ENCODE measurements at places on chromosomes 1 and 21.

DNA sequence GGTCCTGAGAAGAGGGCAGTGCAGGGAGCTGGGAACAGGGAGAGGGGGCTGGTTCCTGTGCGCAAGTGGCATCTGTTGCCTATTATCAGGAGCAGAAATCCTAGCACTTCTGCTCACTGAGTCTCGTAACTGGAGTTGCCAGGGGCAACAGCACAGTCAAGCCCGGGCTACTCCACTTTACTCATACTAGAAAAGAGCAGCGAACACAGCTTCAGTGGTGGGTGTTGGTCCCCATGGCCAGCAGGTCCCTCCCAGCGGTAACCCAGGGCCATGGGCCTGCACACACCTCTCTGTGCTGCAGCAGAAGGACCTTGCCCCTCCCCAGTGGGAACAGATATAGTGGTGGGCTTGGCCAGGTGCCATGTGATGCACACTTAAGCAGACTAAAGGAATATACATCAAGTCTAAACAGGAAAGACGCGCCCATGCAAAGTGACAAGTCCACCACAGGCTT is 8.5 kb downstream of the PYCR2 start:
- no peak for DNase-seq

DNA sequence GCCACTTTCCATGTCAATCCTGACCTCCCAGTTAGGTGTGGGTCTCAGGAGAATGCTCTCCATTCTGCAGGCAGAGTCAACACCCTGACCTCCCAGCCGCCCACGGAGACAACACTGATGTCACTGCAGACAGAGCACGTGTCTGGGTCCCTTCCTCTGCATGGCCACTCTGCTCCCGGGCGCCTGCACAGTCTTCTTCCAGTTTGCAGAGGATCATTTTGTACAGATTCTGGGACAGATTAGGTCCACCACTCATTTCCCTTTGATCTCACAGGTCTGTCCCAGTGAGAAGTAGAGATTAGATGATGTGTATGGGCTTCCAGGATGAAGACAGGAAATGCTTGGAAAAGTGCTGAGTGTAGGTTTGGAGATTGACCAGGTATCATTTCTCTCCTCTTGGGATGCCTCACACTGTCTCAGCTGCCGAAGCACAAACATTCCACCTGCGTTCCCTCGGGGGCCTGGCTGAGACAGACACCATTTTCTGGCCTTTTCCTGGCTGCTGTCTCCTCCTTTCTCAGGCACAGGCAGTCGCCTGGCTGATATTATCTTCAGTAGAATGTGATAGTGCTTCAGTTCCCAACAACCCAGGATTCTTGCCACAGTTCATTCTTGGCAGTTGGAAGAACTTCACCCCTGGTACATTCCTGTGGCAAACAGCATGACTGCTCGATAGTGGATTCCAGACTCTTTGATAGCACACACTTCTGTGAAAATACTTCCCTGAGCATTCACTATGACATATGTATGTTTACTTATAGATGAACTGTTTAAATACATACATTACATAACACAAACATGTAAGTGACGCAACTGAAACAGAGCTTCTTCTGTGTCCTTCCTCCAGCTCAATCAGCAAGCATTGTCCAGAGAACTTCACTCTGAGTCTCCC is 7.9 kb downstream of the MYBPHL start:
- no peak for DNase-seq

- DNase-seq: no peak
Observed at GRCh38 chr21:35850542-35851103, 209.7 kb downstream of the SETD4 start.

DNA sequence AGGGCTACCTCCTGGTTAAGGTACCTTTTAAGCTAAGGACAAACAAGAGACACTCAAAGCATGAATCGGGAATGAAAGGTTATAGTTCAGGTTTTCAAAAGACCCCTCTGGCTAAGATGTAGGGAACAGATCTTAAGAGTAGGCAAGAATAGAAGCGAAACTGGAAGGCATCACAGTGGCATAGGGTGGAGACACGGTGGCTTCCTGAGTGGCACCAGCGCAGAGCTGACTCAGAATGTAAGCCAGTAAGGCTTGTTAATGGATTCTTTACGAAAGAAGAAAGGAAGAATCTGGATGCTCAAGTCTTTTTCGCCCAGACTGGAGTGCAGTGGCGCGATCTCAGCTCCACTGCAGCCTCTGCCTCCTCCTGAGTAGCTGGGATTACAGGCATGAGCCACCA is 21.2 kb downstream of the PADI6 start:
- DNase-seq: no peak

DNA sequence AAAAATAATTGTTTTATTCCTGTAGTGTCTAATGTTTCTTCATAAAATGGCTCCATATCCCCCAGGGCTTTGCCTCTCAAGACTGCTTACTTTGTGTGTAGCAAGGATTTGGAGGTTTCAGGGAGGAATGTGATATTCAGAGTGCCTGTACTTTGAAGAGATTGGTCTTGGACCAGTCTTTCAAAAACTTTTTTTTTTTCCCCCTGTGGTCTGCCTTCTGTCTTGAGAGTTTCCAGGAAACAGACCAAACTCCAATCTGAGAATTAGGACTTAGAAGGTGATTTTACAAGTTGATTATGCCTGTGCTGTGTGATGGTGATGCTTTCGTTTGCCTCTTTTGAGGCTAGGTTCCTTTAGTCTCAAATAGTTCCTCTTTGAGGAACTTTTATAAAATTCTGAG is 25.9 kb downstream of the GABPA start:
- DNase-seq: no peak

GRCh38 chr1:6208723-6209660 is 3.1 kb downstream of the RNF207 start:
- no peak for DNase-seq

GRCh38 chr1:94271373-94271772 is 34.0 kb upstream of the ARHGAP29 start:
- no peak for DNase-seq

DNA sequence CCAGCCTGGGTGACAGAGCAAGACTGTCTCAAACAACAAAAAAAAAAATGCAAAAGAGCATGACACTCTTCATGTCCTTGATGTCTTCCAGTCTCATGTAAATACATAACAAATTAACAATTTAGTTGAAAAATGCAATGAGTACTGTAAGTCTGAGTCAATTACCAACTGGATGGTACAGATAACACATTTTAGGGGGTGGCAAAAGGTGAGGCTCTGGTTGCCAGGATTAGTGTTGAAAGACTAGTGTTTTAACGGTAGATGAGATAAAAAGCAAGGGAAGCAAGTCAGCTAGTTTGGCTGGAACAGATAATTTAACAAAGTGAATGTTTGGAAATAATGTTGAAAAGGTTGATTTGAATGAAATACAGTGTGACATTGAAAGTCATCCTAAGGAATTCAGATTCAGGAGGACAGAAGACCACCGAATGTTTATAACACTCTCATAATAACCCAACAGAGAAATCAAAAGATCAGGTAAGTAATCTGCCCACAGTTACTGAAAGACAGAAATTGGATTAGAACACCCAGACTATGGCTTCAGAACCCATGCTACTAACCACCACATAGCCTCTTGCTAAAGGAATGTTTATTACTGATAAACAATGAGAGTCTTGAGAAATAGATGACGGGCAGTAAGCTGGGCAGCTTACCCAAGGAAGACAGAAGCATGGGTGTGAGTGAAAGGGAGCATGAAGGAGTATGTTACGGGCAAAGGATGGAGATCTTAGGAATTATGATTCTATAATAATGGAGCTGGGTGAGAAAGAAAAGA is 312.4 kb downstream of the HMCN1 start:
- DNase-seq: no peak

GRCh38 chr1:212752934-212753497 is 38.6 kb downstream of the NSL1 start:
- DNase-seq: no peak

- DNase-seq: no peak
Observed at GRCh38 chr1:189434461-189434860, 1043.2 kb downstream of the BRINP3 start.

DNA sequence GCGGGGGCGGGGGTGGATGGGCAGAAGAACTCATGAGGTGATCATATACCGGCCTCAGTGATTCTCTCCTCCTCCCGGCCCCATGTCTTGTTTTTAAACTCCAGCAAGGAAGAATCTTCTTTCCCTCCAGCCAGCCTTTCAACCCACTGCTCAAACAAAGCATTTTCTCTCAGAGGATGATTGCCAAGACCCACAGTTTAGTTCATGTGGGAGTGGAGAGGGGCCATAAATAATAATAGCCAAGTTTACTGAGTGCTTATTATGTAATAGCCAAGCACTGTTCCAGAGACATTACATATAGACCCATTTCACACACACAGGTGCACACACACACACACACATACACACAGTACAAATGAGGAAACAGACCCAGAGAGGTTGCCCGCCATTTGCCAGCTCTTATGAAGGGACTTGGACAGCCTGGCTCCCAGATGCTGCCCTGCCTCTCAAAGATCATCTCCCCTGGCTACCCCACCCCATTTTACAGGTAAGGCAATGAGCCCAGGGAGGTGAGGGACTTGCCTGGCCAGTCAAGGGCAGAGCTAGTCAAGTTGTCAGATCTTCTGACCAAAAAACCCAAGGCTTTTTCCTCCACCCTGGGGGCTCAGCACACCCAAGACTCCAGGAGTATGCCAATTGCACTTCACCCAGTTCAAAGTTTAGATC is 18.0 kb upstream of the BCAR3 start:
- DNase-seq: no peak

DNA sequence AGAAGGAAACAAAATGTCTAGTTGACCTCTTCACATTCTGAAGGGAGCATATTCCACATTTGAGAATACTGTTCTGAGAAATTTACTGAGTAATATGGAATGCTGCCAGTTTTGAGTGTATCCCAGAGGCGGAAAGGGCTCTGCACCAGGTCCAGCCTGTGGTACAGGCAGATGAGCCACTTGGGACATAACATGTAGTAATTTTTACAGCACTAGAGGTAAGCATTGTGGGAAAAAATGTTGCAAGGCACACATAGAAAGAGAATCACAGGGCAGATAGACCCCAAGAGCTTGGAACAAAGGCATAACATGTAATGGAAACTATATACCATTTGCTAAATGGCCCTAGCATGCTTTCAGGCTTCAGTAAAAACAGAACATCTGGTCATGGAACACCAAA is 228.5 kb downstream of the USH2A start:
- DNase-seq: no peak

GRCh38 chr1:18288722-18289121 is 181.1 kb downstream of the IGSF21 start:
- no peak for DNase-seq

DNA sequence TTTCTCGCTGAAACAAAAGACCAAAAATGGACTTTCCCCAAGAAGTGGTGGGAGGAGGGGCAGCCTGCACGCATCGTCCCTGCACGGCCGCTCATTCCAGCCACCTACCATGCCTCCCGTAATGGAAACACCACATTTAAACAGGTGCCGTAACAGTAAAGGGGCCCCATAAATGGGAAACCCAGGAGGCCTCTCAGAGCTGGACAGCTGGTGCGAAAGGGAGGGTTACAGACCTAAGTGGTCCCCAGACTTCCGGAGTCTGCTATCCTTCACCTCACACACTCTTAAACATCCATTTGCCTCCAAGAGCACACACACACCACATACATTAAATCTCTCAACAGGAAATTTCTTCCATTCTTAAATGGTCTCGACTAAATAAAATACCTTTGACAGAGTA is 120.7 kb upstream of the SOD1 start:
- no peak for DNase-seq

GRCh38 chr1:14842891-14843290 is 244.4 kb downstream of the KAZN start:
- no peak for DNase-seq

DNA sequence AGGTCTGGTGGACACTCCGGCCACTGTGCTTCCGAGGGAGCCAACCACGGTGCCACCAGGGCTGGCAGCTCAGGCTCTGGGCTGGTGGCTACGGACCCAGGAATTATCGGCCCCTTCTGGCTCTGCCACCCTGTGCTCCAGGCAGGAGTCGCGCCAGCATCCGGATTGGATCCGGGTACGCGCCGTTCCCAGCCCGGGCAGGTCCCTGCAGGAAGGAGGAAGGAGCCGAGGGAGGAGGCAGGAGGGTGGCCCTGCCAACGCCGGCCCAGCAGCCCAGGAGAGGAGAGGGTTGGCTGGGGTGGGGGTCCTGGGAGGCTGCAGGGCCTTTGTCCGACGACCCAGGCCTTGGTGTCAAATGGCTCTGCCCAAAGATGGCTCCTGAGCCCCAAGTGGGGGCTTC is 160.5 kb downstream of the CASZ1 start:
- DNase-seq: no peak

- DNase-seq: no peak
Observed at GRCh38 chr21:30227633-30228404, 11.9 kb upstream of the CLDN8 start.

- DNase-seq: no peak
Observed at GRCh38 chr1:110390096-110390495, 730 bp downstream of the SLC16A4 start.

DNA sequence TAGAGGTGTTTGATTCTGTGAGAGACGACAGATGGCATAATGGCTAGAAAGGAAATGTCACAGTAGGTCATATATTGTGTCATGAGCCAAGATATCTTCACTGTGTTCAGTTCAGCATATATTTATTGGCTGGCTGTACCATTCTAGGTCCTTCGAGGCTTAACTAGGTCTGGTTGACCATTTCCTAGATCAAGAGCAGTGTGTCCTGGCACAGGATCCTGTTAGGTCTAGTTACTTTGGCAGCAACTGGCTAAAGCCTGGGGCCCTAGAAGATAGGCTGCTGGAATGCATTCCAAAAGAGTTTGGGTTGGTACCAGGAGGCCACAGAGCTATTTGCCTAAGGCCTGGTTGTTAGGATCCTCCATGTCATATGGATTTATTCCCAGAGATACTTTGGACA is 20.9 kb downstream of the ZBTB40 start:
- DNase-seq: no peak

GRCh38 chr21:34148419-34148804 is 75.0 kb downstream of the MRPS6 start:
- DNase-seq: no peak

GRCh38 chr1:9643351-9644256 is 7.9 kb upstream of the PIK3CD start:
- no peak for DNase-seq

GRCh38 chr1:113686891-113687618 is 72.2 kb downstream of the PHTF1 start:
- no peak for DNase-seq

All from activated naive CD4-positive, alpha-beta T cell (primary cell).